LoVo (cell line): ENCODE measurements at places on chromosomes 11 and 22.

DNA sequence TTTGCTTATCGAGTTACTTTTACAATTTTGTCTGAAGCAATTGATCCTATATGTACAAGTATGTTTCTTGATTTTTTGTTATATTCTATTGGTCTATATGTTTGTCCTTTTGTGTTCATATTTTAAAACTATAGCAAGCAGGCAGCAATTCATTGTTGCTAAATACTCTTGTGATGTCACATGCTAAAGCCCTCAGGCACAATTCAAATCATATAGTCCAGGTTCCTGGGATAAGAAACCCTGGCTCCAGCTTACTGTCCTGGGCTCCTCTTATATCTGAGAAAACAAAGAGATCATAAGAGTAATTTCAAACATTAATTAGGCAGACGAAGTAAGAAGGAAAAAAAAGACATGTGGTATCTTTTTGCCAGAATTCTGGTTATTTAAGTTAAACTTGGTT, 6.6 kb upstream of the CCDC83 start:
- DNase-seq: no peak

DNA sequence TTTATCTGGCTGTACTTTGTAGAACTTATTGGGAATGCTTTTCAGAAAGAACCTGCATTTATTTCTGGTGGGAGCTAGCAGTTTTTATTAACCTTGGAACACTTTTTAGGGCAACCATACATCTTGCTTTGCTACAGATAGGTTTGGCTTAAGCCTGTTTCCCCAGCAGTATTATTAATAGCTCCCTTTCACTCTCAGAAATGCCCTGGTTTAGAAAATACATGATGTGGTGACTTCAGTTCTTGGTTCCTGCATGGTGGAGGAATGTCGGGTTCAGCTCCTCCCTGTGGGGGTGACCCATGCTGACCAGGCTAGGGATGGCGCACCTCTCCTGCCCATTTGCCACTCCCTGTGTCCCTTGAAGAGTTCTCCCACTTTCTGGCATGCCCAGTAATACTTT, 28.2 kb downstream of the ZBED4 start:
- DNase-seq: no peak

- no peak for DNase-seq
These were observed 28.8 kb upstream of the SERPIND1 start for GRCh38 chr22:20745119-20745518.

DNA sequence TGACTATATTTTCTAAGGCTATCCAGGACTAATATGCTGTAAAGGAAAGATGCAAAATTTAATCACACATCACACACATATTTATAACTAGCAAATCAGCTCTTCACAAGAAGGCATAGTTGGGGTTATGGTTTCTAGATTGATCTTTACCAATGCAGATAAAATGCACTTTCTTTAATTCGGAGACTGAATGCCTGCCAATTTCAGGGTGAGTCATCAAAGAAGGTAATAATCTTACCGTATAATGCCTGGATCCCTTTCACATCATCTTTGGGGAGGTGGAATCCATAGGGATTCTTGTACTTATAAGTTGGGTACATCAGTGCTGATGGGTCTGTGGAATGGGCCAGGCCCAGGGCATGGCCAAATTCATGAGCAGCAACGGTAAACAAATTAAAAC, 16.4 kb downstream of the MMP20 start:
- DNase-seq: no peak

- DNase-seq: no peak
These were observed 643.9 kb downstream of the TBC1D22A start for GRCh38 chr22:47406180-47406834.

- no peak for DNase-seq
These were observed 55.2 kb downstream of the FLRT1 start for GRCh38 chr11:64090806-64091516.

GRCh38 chr11:66159324-66159984, 89.4 kb downstream of the PACS1 start:
- DNase-seq: no peak

DNA sequence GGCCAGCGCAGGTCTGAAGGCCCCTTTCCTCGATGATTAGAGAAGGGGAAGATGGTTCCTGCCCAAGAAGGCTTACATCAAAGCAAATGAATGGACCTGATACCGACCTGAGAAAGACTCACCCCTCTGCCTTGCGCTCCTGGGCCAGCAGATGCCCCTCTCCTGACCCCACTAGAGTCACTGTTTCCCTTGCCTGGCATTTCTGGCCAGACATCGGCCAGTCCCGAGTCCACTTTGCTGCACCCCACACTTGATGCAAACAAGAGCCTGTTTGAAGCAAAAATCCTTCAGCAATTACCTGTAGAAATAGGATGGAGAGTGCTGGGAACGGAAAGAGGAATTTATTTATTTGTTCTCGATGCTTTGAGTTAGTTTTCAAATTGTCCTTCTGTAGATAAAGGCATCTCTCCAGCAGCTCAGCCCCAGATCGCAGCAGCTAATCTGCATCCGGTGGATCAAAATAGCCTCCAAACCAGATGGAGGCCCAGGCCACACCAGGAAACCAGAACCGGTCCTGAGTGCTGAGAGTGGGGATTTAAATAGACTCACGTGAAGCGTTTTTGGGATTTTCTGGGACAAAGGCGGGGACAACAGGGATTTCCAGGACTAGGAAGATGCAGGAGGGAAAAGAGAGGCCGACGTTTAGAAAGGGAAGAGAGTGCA, 148.6 kb downstream of the TRIM29 start:
- no peak for DNase-seq

DNA sequence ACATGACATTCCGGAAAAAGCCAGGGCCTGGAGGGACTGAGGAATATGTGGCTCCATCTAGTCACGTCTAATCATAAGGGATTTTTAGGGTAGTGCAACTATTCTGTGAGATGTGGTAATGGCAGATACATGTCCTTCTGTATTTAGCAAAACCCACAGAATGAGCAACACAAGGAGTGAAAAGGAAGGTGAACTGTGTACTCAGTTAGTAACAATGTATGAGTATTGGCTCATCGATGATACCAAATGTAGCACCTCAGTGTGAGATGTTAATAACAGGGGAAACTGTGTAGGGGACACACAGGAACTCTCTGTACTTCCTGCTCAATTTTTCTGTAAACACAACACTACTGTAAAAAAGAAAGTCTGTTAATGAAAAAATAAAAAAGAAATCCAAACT, 42.0 kb upstream of the CARS1 start:
- DNase-seq: no peak

DNA sequence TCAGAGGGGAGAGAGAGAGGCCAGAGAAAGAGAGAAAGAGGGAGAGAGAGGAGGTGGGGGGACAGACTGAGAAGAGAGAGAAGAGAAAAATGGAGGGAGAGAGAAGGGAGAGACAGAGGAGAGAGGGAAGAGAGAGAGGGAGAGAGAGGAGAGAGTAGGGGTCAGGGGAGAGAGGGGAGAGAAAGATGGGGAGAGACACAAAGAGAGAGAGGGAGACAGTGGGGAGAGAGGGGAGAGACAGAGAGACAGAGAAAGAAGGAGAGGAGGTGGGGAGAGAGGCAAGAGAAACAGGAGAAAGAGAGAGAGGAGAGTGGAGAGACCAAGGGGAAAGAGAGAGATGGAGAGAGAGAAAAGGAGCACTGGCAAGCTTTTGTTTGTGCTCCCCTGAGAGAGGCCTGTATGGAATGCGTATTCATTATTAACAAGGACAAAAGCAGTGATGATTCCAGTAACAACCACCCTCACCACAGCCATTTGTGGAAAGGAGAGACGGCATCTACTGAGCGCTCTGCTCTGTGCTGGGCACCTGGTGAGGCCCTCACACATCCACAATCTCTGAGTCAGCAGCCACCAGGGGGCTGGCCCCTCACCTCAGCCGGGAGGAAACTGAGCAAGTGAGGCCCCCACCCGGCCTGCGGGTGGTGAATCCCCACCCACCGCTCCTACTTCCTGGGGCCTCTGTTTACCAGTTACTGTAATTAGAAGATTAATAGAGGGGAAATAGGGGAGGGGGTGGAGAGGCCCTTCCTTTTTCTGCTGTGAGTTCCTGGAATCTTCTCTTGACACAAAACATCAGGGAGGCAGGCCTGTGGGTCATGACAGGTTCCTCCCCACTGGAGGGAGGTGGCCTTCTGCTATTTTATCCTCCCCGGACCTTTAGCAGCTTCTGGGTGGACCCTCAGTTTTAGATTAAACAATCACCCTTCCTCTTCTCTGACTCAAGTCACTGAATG, 14.6 kb upstream of the MIAT start:
- no peak for DNase-seq

DNA sequence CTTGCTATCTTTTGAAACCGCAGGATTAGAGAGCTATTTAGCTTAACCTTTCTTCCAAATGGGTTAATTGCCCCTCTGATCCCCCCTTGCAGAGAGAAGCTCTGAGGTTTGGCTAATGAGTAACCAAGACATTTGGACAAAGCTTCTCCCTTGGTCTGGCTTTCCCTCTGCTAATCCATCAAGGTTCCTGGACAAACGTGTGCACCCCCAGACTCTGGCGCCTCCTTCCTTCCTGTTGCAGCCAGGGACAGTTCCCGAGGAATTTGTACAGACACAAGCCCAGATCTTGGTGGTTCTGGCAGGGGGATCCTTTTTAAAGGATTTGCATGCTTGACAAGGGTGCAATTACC, 1.6 kb downstream of the KIAA1671 start:
- DNase-seq: peak; percentile 31

DNA sequence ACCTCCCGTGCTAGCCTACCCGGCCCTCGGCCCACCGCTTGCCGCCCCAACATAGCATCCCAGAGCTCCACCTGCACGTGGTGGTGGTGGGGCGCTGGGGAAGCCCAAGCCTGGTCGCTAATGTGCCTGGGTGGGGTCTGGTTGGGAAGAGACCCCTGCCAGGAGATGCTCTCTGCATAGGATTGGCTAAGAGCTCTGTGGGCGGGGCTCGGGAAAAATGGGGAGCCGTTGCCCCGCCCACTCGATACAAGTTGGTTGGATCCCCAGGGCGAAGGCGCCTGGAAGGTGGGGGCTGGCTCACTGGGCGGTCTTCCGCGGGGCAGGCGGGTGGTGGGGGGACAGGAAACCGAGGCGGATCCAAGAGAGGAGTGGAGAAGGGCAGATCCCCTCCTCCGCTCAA, 7.6 kb downstream of the LRRC10B start:
- no peak for DNase-seq

GRCh38 chr11:134476435-134477021, 64.5 kb upstream of the B3GAT1 start:
- no peak for DNase-seq

- no peak for DNase-seq
These were observed 136.0 kb upstream of the SORL1-AS1 start for GRCh38 chr11:121588747-121589146.

- DNase-seq: no peak
These were observed 62.7 kb upstream of the AMOTL1 start for GRCh38 chr11:94705419-94705818.

- no peak for DNase-seq
These were observed 630.4 kb downstream of the OPCML start for GRCh38 chr11:132901638-132902471.

GRCh38 chr22:37163575-37164504, 14.1 kb upstream of the IL2RB start:
- DNase-seq: no peak

- no peak for DNase-seq
These were observed 70.7 kb upstream of the CD82 start for GRCh38 chr11:44494785-44495184.

DNA sequence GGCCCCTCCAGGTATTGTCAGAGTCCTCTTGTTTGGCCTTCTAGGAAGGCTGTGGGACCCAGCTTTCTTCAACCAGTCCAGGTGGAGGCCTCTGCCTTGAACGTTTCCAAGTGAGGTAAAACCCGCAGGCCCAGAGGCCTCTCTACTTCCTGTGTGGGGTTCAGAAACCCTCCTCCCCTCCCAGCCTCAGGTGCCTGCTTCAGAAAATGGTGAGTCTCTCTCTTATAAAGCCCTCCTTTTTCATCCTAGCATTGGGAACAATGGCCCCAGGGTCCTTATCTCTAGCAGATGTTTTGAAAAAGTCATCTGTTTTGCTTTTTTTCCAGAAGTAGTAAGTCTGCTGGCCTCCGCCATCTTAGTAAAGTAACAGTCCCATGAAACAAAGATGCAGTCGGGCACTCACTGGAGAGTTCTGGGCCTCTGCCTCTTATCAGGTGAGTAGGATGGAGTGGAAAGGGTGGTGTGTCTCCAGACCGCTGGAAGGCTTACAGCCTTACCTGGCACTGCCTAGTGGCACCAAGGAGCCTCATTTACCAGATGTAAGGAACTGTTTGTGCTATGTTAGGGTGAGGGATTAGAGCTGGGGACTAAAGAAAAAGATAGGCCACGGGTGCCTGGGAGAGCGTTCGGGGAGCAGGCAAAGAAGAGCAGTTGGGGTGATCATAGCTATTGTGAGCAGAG, at the start of gene CD3E:
Gene CD3E, plus strand, starts transcription at position 163 of the 681 bp plus-strand sequence. Its CDS starts 223 bp downstream, at position 386.
- no peak for DNase-seq

- peak; percentile 74 for DNase-seq
These were observed 1130.4 kb downstream of the LRRC4C start for GRCh38 chr11:40328890-40329614.

DNA sequence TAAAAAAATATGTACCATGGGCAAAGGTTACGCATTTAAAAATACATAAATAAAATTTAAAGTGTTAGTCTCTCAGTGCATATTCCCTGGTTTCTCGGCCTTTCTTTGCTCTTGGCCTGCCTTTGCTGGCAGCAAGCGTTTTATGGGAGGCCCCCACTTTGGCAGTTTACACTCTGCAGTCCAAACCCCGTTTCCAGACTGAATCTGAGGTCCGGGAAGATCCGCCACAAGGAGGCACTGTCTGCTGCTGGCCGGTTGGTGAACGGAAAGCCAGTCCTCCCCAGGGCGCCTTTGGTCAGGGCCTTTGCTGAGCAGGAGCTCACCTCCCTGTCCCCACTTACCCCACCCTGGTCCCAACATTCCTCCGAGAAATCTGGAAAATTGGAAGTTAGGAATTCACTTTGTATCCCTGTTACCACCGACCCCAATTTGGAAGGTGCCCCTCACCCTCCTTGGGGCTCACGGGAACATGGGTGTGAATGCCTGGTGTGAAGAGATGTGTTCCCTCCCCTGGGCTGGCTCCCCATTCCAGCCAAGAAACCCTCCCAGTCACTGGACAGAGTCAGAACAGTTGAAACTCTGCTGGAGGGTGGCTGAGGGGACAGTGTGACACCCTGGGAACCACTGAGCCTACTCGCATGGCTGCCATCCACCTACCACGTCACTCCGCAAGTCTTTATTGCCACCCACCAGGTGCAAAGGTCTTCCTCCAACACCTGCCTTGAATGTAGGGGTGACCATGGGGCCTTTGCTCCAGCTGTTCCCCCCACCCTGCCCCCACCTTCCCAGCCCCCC, 9.4 kb upstream of the SF1 start:
- peak; percentile 18 for DNase-seq

DNA sequence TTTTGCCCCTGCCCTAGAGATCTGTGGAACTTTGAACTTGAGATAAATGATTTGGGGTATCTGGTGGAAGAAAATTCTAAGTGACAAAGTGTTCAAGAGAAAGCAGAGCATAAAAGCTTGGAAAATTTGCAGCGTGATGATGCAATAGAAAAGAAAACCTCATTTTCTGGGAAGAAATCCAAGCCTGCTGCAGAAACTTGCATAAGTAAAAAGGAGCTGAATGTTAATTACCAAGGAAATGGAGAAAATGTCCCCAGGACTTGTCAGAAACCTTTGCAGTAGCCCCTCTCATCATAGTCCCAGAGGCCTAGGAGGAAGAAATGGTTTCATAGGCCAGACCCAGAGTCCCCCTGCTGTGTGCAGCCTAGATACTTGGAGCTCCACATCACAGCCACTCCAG, 686.9 kb downstream of the FAM181B start:
- DNase-seq: no peak

GRCh38 chr11:8732748-8733241, 50.2 kb downstream of the RPL27A start:
- DNase-seq: no peak
